Hematopoietic multipotent progenitor cell treated with erythropoietin and hydrocortisone succinate and interleukin-3 and kit ligand, for 6 days (in vitro differentiated cells): ENCODE measurements at places on chromosomes 6 and 20.

DNA sequence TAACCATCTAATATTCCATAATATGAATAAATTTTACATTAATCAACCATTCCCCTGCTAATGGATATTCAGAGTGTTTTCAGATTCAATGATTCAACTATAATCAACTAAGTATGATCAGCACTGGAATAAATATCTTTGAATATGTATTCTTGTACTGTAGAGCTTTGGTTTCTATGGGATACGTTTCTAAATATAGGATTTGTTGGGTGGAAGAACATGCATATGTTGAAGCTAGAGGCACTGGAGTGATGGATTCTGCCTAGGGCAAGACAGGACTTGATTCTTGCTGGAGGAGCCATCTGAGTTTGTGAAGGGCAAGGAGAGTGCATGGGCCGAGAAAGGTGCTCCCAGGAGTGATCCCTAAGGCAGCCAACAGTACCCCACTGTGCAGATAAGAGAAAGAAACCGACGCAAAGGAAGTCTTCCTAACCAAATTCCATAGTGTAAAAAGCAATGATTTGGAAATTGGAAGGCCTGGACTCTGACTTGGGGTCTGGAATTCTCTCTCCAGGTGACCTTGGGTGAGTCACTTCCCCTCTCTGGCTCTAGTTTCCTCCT, 418.7 kb downstream of the PREX1 start:
- DNase-seq = no peak

DNA sequence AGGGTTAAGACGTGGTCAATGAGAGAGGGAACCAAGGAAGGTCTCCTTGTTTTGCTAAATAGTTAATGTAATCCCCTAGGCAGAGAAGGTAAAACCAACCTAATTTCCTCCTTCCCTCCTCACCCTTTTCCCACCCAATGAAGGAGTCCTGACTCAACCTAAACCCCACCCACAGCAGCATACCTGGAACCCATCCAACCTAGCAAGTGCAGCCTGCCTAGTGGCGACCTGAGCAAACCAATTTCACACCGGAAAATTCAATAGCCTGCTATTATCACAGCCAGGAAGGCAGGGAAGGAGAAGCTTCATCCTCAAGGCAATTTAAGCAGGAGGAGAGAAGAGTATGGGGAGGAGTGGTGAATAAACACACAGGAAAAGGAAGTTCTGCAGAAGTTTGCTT, 46.9 kb downstream of the OSTM1 start:
- peak; percentile 36 for DNase-seq

DNA sequence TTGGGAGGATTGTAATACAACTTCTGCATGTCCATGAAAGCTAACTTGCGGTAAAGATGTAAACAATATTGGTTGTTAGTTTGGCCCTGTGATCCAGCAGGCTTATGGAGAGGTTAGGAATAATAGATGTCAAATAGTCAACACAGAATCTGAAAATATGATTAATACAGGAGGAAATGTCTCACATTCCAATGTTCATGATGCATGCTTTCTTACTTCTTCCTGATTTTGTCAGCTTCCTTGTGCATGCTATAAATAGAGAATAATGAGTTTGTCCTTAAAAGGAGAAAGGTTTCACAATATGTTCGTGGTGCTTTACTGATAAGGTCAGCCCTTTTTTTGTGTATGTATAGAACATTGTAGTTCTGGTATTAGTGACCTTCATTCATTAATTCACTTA, 136.7 kb downstream of the MMUT start:
- DNase-seq = no peak

- DNase-seq = no peak
Measured at GRCh38 chr6:130851026-130851425, 23.8 kb downstream of the SMLR1 start.

- DNase-seq = peak; percentile 62
Measured at GRCh38 chr6:9412951-9413559, 977.7 kb upstream of the SLC35B3 start.

DNA sequence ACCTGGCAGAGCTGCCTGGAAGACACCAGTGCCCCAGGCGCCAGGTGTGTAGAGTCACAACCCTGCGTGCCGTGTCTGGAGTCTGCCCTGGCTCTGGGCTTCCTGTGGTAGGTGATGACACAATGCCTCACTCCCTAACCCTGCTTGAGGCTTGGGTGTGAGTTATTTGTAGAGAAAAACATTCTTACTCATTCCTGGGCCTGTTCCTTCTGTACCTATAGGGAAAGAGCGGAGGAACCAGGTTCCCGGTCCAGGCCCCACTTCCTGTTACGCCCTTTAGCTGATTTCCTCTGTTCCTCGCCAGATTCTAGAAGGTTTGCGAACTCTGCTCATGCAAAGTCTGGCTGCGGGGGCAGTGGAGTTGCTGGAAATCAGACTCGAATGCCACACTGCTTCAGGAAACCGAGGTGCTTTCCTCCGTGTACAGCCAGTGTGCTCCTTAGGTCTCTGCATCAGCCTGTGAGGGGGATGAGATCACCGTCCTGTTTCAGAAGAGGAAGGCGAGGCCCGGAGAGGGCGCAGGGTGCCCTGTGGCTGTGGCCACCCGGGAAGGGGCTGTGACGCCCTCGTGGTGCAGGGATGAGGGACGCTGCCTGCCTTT, 67.1 kb upstream of the DUSP22 start:
- DNase-seq = no peak
